AG09309 (cell line): ENCODE measurements at places on chromosomes 11 and 22.
A peak's percentile ranks its signal among the peaks of the same experiment; 100 is the strongest.

GRCh38 chr11:120144501-120144900 lies 6.6 kb upstream of the TRIM29 start:
- DNase-seq: no peak

GRCh38 chr11:7222619-7223018 lies 29.1 kb upstream of the SYT9 start:
- DNase-seq: no peak

DNA sequence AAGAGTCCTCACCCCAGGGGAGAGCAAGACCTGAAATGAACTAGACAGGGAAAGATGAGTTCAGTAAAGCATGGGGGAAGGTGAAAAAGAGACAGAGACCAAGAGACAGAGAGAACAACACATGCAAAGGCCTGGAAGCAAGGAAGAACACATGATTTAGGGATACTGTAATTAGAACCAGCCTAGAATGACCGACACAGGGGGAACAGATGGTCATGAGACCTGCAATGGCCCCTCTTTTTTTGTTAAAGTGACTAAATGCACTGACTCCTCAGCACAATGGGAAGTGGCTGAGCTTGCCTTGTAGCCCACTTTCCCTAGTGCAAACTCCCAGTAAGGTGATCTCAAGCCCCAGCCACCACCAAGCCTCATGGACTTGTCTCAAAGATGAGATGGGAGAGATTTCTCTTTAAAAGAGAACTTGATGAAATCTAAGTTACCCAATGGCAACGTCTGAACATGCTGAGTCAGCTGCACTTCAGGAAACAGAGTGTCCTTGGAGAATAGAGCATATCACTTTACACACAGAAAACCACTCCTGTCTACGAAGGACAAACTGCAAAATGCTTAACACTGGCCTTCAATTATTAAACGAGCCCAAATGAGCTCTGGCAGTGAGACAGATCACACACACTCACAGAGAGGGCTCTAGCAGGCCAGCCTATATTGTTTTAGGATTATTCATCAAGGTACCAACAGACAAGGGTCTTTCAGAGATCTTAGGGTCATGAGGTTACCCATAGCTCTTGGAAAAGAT lies 91.0 kb downstream of the SERGEF start:
- DNase-seq: peak; percentile 21

DNA sequence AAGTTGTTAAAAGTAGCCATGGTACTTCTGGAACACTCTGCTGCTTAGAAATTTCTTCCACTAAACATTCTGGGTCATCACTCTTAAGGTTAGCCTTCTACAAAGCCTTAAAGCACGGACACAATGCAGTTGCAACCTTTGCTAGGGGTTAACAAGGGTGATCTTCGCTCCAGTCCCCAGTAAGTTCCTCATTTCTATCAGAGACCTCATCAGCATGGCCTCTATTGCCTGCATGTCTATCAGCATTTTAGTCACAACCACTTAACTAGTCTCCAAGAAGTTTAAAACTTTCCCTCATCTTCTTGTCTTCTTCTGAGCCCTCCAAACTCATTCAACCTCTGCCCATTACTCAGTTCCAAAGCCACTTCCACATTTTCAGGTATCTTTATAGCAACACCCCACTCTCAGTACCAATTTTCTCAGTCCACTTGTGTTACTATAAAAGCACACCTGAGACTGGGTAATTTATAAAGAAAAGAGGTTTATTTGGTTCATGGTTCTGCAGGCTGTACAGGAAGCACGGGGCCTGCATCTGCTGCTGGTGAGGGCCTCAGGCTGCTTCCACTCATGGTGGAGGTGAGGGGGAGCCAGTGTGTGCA lies 48.7 kb upstream of the TH start:
- no peak for DNase-seq

DNA sequence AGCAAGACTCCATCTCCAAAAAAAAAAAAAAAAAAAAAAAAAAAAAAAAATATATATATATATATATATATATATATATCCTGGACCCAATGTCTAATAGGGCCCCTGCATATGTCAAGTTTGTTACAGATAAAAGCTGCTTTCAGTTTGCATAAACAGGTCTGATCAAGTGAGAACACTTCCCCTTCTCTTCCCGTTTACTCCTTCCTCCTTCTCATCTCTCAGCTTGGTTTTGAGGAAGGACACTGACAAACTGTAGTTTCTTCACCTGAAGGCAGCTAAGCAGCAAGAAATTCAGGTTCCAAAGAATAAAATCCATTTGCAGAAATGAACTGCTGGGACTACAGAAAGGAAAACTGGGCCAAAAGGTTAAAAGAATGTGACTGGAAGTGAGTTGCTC lies 11.7 kb downstream of the THOC5 start:
- no peak for DNase-seq

DNA sequence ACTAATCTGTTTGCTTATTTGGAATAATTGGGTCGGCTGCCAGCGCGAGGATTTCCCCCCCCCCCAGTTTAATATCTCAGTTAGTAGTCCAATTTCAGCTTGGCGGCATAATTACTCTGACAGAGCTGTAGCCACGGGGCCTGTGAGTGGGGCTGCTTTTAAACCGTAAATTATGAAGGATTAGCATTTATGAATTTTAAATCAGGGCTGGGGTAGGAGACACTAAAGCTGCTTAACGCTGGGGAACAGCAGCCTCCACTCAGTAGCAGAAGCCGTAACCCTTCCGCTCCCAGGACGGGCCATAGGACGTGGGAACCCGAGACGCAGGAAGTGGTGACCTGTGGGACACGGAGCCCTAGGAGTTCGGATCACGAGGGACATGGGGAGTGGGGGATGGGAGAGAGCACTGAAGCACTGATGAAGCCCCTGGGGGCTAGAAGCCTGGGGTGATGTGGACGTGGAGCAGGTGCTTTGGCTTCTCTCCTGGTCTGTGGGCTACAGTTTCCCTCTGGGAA lies 66.2 kb upstream of the LMO1 start:
- DNase-seq: no peak

GRCh38 chr11:119202554-119202953 lies 3.6 kb upstream of the CBL start:
- DNase-seq: no peak

DNA sequence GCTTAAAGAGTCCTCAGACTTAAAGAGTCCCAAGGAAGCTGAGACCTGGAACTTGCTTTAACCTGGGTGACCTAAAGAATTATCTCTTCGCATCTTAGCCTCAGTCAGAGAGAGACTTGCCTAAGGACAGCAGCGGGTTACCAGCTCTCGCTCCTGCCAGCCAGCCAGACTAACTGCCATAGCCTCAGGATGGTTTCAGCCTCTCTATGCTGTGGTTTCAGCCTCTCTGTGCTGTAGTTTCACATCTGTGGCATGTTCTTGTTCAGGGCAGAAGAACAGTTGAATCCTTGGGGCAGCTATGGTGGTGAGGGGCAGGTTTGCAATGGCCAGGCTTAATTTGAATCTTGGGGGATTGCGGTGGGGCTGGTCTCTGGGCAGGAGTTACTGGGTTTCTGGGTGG lies 2.3 kb downstream of the FRMD8 start:
- DNase-seq: no peak

DNA sequence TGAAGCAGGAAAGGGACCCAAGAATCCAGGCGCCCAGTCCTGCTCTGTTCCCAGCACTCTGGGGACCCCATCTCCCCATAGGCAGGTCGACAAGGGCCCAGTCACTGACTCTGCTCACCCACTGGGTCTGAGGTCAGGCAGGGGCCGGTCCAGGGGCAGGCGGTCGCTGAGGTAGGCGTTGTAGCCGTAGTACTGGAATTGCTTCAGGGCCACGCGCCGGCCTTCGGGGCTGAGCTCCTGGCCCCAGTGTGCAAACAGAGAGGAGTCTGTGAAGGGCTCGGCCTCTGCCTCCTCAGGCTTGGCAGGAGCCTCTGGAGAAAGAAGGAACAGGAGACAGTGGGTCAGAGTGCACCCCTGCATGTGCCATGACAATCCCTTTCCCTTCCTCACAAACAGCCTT lies 95.6 kb upstream of the CSNK2A3 start:
- no peak for DNase-seq

DNA sequence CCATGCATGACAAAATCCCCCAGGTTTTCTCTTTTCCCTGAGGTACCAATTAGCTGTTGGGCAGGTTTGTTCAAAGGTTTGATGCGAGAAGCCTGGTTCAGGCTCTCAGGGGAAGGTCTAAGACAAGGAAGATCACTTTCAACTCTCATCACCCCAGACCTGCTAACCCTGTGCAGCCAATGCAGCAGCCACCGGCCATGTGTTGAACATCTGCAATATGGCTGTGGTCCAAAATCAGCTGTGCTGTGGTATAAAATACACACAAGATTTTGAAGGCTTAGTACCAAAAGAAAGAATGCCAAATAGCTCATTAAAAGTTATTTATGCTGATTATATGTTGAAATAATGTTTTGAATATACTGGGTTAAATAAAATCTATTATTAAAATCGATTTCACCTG lies 58.5 kb downstream of the SMCO4 start:
- peak; percentile 35 for DNase-seq

- DNase-seq: no peak
These were observed 13.4 kb upstream of the TPCN2 start for GRCh38 chr11:69035150-69035945.

DNA sequence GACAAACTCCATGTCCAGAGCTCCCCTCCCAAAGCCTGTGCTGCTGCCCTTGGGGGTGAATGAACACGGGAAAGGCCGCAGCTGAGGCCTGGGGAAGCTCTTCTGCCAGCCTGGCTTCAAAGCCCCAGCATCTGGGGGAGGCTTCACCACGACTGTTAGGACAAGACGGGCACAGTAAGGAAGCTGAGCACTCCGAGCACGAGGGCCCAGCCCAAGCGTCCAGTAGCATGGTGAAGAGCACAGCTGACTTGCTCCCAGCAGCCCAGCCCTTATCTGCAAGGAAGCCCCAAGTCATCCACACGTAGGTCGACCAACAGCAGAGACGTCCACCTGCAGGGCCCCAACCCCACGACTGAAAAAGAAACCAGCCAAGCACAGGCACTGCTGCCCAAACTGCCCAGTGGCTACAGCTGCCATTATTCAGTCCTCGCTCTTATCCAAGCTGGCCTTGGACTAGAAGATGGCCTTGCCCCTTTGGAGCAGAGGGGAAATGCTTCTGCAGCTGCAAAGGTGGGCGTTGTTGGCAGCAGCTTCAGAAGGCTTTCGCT lies 62.5 kb downstream of the SHANK2 start:
- no peak for DNase-seq

- no peak for DNase-seq
These were observed 304.6 kb downstream of the OPCML start for GRCh38 chr11:133227632-133228111.

GRCh38 chr22:37234736-37235711 lies 9.0 kb downstream of the RAC2 start:
- DNase-seq: no peak
